ENCODE measurements at places on chromosomes 1 and 21.

GRCh38 chr21:43021191-43021590 is 46.8 kb downstream of the PKNOX1 start:
- no peak for DNase-seq

GRCh38 chr1:14598498-14599182 is at the start of gene KAZN:
KAZN (plus strand) TSS chr1:14598685.
- DNase-seq = no peak

GRCh38 chr1:230333590-230334446 is 92.3 kb downstream of the PGBD5 start:
- no peak for DNase-seq

DNA sequence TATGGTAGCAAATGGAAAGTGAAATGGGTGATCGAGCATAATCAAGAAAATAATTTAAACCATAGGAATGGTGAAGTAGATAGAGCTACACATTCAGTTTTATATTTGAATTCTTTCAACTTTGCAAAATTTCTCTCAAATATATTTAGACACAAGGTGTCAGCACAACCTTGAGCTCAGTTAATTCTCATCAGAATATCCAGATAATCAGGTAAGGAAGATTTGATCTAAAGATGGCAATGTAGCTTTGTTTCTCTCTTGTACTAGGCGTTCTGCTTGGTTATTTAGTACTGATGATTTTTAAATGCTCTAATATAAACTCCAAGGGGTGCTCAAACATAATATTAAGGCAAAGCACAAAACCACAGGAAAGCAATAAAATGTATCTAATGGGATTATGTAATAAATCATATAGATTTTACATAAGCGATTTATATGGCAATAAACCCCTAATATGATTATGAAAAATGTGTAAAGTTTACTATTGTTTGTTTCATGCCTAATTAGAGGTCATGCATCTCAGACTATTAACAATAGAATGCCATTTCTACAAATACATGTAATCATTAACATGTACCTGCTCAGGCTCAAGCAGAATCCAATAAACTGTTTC is 32.4 kb upstream of the SERTAD4 start:
- no peak for DNase-seq

GRCh38 chr1:32361308-32361673 is 994 bp downstream of the FAM229A start:
- no peak for DNase-seq

DNA sequence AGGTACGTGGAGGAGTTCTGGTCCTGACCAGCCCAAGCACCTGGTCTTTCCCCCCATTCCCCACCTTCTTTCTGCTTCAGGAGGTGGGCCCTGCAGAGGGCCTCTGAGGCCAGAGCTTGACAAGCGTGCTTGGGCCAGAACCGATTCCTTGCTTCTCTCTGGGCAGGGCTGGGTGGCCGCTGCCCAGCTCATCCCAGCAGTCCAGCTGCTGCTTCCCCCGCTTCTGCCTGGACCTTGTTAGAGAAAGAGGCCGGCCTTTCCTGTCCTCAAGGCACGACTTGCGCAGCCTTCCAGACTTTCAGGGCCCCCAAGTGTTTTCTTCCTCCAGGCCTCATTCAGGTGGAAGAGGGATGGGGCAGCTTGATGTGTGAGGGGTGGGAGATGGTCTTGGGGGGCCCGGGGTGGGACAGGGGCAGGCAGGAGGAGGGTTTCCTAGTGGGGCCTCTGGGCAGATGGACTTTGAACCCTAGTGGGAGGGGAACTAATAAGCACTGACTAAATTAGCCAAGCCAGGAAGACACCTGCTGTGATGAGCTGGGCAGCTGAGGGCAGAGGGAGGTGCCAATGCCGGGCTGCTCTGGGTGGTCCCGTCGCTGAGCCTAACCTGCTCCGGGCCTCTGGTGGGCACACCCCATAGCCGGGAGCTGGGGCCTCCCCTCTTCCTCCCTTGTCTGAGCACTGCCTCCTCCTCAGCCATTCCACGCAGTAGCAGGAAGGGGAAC is 36.5 kb downstream of the ARHGEF10L start:
- DNase-seq = no peak

GRCh38 chr1:74470936-74471335 is 41.5 kb downstream of the LRRC53 start:
- DNase-seq = no peak

- DNase-seq = no peak
These were observed 1383.7 kb downstream of the MRPL39 start for GRCh38 chr21:24223624-24224023.

DNA sequence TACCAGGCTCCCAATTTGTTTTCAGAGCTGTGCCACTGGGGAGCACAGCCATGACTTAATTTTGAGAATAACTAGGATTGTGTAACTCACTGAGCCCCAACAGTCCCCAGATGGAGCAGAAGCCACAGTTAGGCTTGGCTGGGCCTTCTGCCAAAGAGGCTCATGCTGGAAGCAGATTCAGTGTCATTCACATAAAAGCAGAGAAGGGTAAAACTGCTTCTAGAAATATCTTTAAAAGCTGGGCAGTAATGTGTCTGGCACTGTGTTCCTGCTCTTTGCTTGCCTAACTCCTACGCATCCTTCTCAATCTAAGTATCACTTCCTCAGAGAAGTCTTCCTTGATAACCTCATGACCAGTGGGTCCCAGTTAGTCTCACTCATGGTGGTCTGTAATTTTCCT is 20.3 kb downstream of the STK40 start:
- no peak for DNase-seq

DNA sequence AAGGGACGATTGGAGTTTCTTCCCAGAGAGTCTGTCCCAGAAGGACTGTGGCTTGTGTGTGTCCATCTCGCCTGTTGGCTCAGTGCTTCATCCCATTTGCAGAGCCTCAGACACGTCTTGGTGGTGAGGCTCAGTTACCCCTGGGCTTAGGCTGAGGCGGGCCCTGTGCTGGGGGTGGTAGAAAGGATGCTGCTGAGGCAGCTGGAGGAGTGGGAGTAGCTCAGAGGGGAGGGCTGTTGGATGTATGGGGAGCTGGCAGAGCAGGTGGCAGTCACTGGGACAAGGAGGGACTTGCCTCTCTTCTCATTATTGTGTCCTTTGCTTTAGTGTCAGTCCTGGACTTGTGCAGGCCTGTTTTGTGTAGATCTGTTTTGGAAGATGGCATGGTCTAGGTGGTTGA is 7.3 kb upstream of the MIIP start:
- DNase-seq = no peak

DNA sequence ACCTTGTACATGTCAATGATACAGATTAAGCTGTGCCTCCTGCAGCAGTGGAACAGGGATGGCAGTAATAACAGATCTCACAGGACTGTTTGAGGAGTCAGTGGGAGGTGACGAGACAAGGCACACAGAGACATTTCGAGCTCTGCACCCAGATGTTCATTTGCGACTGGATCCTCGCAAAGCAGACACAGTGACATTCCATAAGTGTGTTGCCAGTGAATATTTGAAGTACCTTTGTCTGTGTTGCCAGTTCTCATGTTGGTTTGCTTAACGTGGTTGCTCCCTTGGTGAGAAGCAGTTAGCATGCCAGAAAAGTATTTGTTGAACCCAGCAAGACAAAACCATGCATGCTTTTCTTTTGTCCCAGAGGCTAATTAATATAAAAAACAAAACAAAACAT is 67.0 kb downstream of the NID1 start:
- DNase-seq = no peak

- DNase-seq = no peak
These were observed 95.2 kb downstream of the COQ8A start for GRCh38 chr1:227035316-227035715.

GRCh38 chr1:89391686-89392085 is 27.8 kb downstream of the GBP6 start:
- DNase-seq = no peak

DNA sequence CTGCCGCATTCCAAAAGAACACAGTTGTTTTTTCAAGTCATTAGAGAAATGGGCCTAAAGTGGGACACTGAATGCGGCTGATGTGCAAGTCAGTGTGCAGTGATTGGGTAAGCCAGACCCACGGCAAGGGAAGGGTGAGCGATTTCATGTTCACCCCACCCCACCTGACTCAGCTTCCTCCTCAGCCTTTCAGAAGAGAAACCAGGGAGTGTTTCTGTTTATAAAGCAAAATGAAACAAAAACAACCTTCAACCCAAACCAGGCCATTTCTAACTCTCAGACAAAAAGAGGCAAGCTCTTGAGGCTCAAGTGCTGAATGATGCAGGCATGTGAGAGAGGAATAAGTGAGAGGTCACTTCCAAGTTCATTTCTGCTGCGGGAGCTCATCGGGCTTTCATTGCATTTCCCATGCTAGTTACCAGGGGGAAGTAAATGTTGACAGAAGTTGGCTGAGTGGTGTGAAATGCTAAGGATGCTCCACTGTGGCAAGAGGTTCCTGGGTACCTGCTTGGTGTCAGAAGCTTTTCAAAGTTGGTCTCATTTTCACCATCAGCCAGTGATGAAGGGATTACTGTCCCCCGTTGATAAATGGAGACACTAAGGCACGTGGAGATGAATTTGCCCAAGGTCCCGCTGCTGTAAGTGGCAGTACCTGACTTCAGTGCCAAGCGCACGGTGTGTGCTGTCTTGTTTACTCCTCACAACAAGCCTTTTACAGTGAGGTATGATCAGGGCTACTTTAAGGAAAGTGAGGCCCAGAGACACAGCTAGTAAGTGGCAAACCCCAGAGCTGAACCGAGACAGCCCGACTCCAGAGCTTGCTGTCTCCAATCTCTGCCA is 29.1 kb downstream of the STPG1 start:
- DNase-seq = peak; percentile 74

GRCh38 chr1:2368053-2368744 is 23.2 kb downstream of the MORN1 start:
- no peak for DNase-seq

GRCh38 chr1:6249739-6250689 is 6.0 kb downstream of the HES3 start:
- DNase-seq = no peak

DNA sequence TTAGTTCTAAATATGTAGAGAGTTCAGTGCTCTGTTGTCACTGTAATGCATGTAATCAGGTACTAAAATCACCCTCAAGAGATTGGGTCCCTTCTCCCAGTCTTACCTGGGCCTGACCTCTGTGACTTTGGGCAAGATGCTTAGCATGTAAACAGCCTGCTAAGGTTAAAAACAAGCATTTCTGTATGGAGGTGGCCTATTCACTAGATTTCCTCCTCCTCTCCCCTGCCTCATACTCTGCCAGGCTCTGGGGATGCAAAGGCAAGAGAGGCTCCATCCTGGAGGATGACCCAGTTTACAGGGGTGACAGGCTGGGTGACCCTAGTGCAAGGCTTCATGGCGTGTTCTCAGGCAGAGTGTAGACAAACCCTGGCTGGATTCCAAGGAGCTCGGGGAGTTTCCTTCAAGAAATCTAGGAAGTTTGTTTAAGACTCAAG is 28.8 kb downstream of the VANGL2 start:
- DNase-seq = no peak

- DNase-seq = no peak
These were observed 469.8 kb upstream of the OLFM3 start for GRCh38 chr1:102466487-102466886.

GRCh38 chr1:240709676-240710075 is 97.7 kb upstream of the GREM2 start:
- DNase-seq = no peak

GRCh38 chr1:26545969-26546323 is 16.4 kb downstream of the RPS6KA1 start:
- DNase-seq = no peak

- no peak for DNase-seq
These were observed 1760.3 kb downstream of the NCAM2 start for GRCh38 chr21:22758478-22758877.

- no peak for DNase-seq
These were observed 3.8 kb upstream of the LRRC8C start for GRCh38 chr1:89629146-89629545.

- DNase-seq = no peak
These were observed 34.4 kb downstream of the NENF start for GRCh38 chr1:212466898-212467650.

GRCh38 chr1:156436141-156437036 is 64.2 kb downstream of the MEF2D start:
- DNase-seq = no peak

DNA sequence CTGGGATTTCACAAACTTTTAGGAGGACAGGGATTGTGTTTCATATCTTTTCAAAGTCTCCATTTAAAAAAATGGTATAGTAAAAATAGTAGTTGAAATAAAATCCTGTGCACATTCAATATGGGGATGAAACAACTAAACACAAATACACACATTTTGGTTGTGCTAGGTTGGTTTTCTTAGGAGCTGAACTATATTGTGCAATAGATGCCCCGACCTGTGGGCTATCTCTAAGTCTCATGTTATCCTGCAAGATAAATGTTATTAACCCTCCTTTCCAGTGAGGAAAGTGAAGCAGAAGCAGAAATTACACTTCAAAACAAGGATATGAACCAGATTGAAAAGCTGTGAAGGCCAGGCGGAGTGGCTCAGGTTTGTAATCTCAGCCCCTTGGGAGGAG is 1.3 kb upstream of the PLD5 start:
- no peak for DNase-seq

GRCh38 chr1:244868484-244869363 is 4.4 kb upstream of the HNRNPU start:
- no peak for DNase-seq

DNA sequence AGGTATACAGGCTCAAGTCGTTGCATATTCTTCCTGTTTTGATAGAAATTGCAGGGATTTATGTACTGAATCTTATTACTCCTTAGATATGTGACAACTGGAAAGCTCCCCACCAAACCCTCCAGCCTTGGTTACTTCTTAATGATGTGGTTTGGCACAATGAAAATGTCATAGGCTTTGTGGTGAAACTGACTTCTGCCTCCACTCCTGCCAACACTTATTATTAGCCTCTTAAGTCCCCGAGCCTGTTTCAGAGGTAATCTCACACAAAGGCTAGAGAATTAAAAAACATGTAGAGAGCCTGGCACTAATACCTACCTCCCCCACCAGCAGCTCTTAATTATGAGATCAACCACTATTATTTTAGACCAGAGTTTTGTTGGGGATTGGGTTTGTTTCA is 4.2 kb downstream of the COX20 start:
- no peak for DNase-seq
